ENCODE measurements at places on chromosomes 1 and 21.

GRCh38 chr21:45868488-45868887 is 113.1 kb upstream of the COL6A1 start:
- DNase-seq: no peak

DNA sequence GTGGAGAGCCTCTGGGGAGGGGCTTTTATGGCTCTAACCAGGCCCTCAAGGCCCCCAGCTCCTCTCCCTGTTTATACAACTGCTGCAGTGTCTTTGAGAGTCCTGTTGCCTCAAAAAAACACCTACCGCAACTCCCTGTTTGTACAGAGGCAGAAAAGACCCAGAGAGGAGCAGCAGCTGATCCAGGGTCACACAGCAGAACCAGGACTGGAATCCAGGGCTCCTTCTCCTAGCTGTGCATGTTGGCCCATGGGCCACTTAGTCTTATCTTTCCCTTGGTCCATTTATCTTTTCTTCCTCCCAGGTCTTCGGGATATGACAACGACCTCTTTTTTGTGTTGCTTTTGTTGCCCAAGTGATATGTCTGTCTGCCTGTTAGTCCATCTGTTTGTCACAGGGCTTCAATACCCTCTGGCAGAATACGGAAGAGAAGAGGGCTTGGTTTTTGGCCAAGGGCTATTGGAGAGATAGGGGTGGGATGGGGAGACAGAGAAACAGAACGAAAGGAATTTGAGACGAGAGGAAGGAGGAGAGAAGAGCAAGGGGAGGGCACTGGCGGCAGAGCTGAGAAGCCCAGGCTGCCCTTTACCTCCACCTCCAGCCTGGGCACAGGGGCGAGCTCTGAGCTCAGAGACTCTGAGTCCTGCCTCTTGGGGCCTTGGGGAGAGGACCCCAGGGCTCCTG is 33.5 kb upstream of the WASF2 start:
- DNase-seq: no peak

- DNase-seq: no peak
Observed at GRCh38 chr21:27761623-27762022, 794.7 kb upstream of the ADAMTS5 start.

DNA sequence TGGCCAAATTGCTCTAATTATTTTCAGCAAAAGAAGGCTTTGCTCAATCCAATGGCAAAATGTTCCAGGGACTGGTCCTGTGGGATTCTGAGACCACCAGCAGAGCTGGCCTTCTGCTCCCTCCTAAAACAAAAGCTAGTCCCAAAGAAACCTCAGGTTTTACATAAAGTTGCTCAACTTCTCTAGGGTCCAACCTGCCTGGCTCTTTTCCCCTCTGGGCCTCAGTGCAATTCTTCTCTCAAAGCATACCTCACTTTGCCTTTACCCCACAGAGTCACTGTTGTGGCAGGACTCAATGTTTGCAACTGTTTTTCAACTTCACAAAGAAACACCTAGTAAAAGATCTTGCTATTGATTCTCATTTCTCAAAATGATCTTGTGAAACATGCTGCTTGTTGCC is 39.8 kb downstream of the TBX15 start:
- DNase-seq: no peak

- DNase-seq: no peak
Observed at GRCh38 chr1:10681296-10682107, 114.9 kb downstream of the CASZ1 start.

- DNase-seq: no peak
Observed at GRCh38 chr1:50970931-50971582, 1.0 kb downstream of the CDKN2C start.

DNA sequence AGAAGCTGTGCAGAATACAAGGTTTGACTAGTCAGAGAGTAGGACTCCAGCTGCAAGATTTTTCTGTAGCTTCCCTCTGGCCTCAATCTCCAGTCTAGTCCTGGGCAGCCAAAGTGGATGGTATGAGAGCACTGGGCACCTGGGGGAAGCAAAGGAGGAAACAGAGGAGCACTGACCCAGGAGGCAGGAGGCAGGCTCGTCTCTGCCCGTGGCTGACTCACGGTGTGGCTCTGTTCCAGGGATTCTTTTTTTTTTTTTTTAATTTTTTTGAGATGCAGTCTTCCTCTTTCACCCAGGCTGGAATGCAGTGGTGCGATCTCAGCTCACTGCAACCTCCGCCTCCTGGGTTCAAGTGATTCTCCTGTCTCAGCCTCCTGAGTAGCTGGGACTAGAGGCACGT is 4.1 kb upstream of the NPPB start:
- no peak for DNase-seq

DNA sequence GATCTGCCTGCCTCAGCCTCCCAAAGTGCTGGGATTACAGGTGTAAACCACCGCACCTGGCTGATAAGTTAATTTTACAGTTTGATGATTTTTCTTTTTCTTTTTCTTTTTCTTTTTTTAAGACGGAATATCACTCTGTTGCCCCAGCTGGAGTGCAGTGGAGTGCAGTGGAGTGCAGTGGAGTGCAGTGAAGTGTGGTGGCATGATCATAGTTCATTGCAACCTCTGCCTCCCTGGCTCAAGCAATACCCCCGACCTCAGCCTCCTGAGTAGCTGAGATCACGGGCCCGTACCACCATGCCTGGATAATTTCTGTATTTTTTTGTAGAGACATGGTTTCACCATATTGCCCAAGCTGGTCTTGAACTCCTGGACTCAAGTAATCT is 84.4 kb upstream of the CXADR start:
- DNase-seq: no peak

- DNase-seq: no peak
Observed at GRCh38 chr1:170770254-170770653, 106.3 kb downstream of the PRRX1 start.
